Stimulated activated CD8-positive, alpha-beta memory T cell treated with anti-CD3 and anti-CD28 coated beads, Interleukin-4, amount 100 ng/mL, for 4 hours (primary cell): ENCODE measurements at places on chromosomes 5 and 9.

- no peak for DNase-seq
These were observed 1009.8 kb downstream of the DNAH5 start for GRCh38 chr5:12934722-12935121.

DNA sequence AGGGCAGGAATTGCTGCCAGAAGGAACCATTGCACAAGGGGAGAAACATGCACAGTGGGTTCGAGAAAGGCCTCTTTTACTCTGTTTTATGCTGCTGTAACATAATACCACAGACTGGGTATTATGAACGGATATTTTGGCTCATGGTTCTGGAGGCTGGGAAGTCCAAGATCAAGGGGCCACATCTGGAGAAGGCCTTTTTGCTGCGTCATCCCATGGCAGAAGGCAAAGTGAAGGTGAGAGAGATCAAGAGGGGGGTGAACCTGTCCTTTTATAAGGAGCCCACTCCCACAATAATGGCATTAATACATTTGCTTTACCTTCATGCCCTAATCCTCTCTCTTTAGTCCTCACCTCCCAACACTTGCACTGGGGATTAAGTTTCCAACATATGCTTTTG, 136.9 kb upstream of the ALDH1B1 start:
- no peak for DNase-seq

DNA sequence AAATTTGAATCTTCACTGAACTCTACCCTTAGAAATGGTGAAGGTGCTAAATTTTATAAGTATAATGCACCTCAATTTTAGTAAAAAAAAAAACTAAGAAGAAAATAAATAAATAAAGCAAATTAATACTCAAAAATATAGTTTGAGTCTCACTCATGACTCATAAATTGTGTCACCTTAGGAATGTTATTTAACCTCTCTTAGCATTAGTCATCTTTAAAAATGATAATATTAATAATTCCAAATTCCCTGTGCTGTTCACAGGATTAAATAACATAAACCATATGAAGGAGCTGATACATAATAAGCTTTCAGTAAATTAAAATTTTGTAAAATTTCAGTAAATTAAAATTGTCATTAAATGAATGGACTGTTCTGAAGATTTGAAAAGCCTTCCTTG, 339.8 kb upstream of the RGMB start:
- no peak for DNase-seq

- no peak for DNase-seq
These were observed 624.2 kb downstream of the MTRR start for GRCh38 chr5:8493176-8493575.

- DNase-seq: no peak
These were observed 147.7 kb downstream of the VPS13A start for GRCh38 chr9:77325058-77325457.

DNA sequence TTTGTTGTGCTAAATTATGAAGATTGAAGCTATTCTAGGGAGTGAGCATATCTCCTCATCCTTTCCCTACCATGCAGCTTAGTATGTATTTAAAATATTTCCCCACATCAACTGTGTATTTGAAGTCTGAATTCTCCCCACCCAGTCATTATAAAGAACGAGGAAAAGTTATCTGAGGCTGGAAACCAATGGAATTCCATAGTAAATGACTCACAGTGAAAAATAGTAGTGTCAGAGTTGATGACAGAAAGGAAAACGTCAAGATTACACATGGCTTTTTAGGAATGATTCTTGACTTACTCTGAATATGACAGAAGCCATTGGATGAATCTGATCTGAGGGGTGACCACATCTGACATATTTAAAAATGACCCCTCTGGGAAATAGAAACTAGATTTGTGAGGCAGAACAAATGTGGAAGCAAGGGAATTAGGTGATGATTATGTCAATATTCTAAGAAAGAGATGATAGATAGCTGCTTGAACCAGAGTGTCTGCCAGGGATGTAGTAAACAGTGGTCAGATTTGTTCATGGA, 1768.9 kb upstream of the CDH9 start:
- no peak for DNase-seq

- DNase-seq: no peak
These were observed 120.2 kb downstream of the STARD4 start for GRCh38 chr5:111392181-111392580.

DNA sequence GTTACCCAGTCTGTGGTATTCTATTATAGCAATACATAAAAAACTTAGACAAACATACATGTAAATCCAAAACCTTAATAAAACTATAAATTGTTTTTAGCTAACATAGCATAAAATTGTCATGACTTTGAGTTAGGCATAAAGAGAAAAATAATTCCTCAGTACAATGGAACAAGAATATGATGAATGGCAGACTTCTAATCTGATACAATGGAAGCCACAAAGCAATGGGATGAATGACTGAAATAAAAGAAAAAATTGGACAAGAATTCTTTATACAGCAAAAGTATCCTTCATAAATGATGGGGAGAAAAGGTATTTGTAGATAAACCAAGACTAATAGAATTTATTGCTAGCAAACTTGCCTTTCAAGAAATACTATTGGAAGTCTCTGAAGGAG, 524.2 kb downstream of the GABRG2 start:
- no peak for DNase-seq

GRCh38 chr5:35369965-35370790, 139.9 kb upstream of the PRLR start:
- no peak for DNase-seq

- no peak for DNase-seq
These were observed 68.5 kb downstream of the BNC2 start for GRCh38 chr9:16801871-16802466.

GRCh38 chr5:149658299-149658698, 71.8 kb upstream of the PPARGC1B start:
- no peak for DNase-seq

DNA sequence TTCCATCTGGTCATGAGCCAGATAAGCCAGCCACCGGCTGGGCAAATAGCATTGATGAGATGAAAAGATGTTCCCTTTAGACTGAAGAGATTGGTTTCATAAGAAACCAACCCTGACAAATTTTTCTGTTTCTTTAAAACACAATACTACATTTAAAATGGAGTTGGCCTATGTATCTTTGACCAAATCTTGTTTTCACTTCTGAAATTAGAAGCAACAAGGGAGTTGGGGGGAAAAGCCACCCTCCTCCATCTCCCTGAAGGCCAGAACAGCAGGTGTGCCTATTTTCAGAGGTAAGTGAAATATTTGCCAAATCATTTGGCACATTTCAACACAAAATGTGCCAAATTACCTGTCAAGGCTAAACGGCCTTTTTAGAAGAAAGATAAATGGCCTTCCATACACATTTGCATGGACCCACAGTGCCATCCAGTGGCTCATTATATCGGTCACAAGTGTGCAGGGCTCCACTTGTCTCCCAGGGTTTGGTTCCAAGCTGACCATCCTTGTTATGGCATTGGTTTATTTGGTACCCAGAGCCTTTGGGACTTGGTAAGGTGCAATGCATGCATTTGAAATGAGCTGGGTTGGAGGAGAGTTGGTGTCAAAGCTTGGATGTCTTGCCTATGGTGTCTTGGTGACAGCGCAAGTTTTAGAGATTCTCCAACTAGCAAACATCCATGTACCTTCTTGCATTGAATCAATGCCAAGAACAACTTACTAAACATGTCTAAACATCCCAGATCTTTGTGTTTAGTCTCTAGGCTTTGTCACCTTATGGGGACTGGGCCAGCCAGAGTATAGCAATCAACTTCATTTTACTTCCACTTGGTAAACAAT, 372.0 kb upstream of the KIF2A start:
- no peak for DNase-seq

DNA sequence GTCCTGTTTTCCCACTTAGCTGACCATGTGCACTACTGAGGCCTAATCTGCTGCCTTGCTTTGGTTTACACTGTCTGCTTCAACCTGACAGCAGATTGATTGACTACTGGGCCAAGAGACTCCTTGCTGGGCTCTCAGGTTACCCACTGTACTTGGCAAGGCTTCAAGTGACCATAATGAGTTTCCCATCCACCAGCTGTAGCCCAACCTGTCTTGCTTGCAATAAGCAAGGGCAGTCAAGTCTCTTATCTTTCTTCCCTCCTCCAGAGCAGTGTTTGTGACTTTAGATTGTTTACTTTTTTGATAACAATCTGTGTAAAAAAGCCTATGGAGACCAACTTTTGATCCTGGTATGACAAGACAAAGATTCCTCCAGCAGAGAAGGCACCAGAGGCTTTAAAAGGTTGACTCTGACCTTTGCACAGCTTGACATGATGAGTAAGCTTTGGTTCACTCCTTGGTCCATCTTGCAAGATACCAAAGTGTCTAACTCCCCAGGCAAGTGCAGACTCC, 912.3 kb upstream of the SEMA6A start:
- no peak for DNase-seq

DNA sequence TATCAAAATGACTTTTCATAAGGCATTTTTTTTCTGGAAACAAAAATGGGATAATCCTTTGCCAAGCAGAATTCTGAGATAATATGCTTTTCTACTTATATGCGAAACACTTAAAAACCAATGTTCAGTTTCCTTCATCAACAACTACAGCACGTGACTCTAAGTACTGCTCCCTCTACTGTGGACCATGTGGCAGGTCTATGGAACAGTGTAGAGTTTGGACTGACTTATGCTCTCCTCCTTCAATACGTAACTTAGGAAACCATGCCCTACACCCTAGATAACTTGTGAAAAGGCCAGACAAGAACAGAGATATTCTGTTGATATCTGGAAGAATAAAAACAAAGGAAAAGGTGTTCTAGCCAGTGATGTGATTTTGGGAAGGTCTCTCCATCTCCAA, 111.3 kb upstream of the GNA14 start:
- no peak for DNase-seq

GRCh38 chr5:145204743-145205142, 630.4 kb downstream of the PRELID2 start:
- no peak for DNase-seq

- DNase-seq: no peak
These were observed 191.9 kb downstream of the EBF1 start for GRCh38 chr5:158907856-158908255.

- DNase-seq: no peak
These were observed 178.0 kb upstream of the DMAC1 start for GRCh38 chr9:7977586-7977985.

DNA sequence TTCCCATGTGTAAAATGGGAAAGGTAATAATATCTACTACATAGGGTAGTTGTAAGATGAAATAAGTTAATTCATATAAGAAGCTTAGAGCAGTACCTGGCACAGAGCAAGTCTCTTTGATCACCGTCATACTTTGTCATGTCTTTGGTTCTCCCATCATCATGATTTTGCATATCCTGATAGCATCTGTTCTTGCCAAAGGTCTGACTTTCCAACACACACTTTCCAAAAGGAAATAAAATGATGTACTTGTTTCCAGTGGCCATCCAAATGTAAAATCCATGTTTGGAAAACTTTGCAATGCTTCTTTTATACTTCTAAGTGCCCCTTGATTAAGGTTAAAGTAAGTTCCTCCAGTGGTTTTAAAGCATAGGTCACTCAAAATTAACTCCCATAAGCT, 266.9 kb upstream of the PTGER4 start:
- no peak for DNase-seq

GRCh38 chr5:129460936-129461710, 1.0 kb downstream of the ADAMTS19 start:
- DNase-seq: no peak

GRCh38 chr5:91164424-91164823, 218.7 kb downstream of the ARRDC3 start:
- no peak for DNase-seq

DNA sequence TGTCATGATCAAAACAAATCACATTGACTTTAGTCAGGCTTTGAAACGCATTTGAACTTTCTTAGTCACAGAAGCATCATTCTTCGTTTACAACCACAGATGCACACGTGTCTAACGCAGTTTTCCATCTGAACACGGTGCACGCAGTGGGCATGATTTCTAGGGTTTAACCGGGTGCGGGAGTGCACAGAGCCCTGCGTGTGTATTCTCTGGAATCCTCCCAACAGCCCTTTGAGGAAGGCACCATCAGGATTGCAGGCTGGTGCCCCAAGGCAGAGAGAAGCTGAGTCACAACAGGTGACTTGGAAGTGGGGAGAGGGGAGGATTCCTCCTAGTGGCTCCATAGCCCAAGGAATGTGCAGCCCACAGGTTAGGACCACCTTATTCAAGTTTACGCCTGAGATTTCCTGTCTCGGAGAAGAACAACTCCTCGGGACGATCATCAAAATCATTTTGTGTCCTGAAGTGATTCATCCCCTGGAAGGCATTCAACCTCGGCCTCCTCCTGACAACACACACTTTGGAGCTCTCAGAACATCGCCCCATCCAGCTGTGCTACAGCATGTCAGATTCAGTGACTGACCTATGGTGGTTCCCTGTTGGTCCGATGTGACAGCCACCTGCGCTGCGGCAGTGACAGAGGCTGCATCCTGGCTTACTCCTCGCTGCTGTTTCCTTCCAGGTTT, 13.1 kb downstream of the ROPN1L start:
- DNase-seq: no peak

DNA sequence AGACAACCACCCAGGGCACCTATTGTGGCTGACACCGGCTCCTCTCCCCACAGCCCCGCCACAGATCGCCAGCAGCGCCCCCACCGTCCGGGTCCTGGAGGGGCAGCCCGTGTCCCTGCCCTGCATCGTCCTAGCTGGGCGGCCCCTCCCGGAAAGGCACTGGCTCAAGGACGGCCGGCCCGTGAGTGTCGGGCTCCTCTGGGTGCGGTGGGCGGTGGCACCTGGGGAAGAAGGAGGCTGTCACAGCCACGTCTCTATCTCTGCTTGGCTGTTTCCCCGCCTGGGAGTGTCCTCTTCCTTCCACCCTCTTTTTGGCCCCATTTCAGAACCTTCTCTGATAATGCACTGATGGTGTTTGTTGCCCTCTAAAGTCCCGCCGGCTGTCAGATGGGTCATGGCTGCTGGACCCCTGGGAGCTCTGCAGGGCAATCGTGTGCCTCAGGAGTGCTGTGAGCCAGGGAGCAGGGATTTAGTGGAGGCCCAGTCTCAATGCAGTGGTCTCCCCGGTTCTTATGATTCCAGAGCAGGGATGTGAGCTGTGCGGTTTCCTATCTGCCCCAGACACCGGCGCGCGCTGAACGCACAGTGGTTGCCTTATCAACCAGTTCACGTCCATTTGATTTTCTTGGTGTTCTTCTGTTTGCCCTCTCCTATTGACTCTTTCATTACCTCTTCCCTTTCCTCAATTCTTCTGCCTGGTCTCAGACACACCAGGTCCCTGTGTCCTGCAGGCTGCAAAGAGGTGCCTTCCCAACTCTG, 55.3 kb downstream of the HMCN2 start:
- DNase-seq: no peak
